Skeletal muscle cell (primary cell): ENCODE measurements at places on chromosomes 6 and 20.

GRCh38 chr6:13841936-13842335, 27.6 kb upstream of the MCUR1 start:
- no peak for DNase-seq

GRCh38 chr6:148293181-148293995, 49.2 kb upstream of the SASH1 start:
- no peak for DNase-seq

DNA sequence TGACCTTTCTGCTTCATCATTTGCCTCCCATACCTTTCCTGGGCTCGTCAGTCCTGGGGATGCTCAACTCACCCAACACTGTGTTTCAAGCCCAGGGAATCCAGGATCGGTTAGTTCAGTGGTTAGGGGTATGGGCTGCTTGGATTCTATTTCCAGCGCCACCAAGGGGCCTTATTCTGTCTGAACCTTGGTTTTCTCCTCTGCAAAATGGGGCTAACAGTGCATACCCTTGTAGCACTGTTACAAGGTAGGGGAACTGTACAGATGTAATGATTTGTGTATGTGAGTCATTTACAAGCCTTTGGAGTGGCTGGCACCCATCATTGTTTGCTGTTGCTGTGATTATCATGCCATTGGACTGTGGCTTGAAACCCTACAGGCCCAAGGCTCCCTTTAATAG, 14.5 kb upstream of the CSNK2A1 start:
- DNase-seq: no peak

- no peak for DNase-seq
These were observed 16.2 kb upstream of the ADRM1 start for GRCh38 chr20:62286493-62287064.

DNA sequence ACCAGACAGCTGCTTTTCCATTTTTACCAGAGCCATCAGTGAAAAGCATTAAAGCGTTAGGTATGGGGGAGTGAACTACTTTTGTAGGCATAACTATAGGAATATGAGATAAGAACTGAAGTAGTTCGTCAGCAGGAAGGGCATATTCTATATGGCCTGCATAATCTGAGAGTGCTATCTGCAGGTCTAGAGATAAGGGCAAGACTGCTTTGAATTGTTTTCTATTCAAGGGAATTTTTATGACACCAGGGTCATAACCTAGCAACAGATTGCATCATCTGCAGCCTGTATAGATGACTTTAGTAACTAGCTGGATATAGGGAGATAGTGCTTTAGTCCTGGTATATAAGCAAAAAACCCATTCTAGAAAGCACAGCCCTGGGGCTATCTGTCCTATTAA, 437.3 kb upstream of the HTR1E start:
- no peak for DNase-seq

DNA sequence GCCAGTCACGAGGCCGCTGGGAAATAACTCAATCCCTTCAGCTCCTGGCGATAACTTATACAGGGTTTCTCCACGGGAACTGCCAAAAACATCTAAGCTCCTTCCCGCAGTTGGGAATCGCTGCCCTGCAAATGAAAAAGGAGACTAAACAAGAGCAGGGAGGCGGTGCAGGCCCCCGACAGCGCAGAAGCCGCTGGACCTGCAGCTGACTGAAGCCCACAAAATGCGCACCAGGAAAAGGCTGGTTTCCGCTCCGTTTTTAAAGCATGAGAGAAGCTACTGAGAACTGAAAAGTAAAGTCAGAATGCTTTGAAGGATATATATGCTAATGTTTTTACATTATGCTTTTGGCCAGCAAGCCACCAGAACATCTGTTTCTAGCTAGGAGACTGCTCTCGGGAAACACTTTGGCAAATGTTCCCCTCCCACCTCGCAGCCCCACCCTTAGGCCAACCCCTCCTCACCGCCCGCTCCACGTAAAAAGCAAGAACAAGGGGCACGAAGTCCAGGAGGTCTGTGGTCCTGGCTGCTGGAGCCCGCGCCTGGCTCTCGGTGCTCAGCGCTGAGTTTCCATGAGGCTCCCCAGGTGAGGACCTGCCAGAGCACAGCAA, 90.5 kb downstream of the SOD2 start:
- no peak for DNase-seq

DNA sequence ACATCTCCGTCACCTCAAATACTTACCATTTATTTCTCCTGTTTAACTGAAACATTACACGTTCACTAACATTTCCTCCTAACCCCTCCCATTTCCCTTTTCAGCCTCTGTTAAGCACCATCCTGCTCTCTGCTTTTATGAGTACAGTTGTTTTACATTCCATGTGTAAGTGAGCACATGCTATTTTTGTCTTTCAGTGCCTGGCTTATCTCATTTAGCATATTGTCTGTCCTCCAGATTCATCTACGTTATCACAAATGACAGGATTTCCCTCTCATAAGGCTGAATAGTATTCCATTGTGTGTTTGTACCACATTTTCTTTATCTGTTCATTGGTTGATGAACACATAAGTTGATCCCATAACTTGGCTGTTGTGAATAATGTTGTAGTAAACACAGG, 22.7 kb downstream of the TAF11 start:
- no peak for DNase-seq

- DNase-seq: no peak
These were observed 174.9 kb downstream of the SMOC2 start for GRCh38 chr6:168615837-168616236.

DNA sequence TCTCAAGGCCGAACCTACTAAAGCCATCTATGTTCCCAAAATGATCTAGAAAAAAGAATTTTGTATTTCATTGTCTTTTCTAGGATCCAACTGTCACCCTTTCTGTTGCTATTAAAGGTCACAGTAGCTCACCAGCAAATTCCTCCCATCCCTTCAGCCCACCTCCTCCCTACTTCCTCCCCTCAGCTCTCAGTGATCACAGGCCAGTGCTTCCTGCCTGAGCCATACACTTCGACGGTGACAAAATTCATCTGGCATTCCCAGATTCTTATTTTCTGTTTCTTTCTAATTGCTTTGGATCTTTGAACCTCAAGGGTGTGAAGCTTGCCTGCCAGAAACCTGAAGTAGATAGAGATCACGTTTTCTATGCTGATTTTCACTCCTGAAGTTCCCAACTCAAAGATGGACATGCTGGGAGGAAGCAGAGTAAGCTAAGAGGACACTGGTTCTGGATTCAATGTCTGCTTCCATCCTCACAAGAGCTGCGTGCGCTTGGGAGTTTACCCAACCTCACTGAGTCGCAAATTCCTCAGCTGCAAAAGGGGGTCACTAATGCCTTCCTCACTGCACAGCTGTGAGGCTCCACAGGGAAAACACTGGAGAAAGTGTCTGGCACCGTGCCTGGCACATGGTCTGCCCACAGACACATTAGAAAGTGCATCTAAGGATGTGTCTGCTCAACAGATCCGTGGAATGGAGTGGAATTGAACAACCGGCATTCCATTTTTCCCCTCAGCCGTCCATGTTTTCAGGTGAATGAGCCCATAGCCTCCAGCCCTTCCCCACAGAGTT, 34.5 kb downstream of the MDGA1 start:
- no peak for DNase-seq

GRCh38 chr6:16582446-16583143, 178.7 kb downstream of the ATXN1 start:
- DNase-seq: no peak

DNA sequence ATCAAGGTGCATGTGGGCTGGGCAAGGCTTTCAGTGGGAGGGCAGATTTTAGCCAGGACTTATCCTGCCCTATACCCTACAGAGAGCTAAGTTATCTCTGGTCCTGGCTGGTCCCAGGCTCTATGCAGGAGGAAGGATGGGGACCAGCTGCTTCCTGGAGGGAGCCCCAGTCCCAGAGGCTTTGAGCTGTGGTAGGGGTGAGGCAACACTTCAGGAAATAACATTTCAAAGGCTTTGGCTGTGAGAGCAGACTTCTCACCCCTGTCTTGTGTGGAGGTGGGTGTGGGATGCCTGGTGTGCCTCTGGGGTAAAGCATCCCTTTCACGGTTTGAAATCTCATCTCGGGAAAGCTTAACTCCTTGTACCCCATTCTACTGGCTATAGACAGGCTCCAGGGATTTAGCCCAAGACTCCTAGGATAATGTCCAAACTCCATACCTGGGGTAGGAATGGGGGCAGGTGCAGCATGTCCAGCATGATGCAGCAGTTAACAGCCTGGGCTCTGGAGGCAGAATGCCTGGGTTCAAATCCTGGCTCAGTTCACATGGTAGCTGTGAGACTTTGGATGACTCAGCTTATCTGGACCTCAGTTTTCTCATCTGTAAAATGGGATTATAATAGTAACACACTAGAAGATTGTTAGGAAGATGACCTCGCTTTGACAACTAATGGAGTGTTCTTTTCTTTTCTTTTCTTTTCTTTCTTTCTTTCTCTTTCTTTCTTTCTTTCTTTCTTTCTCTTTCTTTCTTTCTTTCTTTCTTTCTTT, 27.5 kb upstream of the SIRPA start:
- no peak for DNase-seq

GRCh38 chr6:122657601-122658000, 47.4 kb downstream of the PKIB start:
- no peak for DNase-seq

- no peak for DNase-seq
These were observed 17.6 kb downstream of the NOL4L start for GRCh38 chr20:32567384-32568178.

DNA sequence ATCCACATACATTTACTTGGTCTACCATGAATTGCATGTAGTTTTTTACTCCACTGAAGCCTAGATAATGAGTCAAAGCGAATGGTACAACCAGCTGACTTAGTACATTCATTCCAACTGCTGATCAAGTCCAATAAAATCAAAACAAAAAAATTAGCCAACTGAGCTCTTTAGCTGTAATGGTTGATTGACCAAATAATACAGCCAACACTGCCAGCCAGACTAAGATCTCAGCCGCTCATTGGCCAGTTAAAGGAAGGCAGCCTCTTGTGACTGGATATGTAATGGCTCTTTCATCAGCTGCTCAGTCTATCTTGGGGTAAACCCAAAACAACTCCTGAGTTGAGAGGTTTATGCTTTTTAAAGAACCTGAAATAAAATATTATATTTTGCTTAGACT, 204.3 kb upstream of the RSPO3 start:
- DNase-seq: no peak

DNA sequence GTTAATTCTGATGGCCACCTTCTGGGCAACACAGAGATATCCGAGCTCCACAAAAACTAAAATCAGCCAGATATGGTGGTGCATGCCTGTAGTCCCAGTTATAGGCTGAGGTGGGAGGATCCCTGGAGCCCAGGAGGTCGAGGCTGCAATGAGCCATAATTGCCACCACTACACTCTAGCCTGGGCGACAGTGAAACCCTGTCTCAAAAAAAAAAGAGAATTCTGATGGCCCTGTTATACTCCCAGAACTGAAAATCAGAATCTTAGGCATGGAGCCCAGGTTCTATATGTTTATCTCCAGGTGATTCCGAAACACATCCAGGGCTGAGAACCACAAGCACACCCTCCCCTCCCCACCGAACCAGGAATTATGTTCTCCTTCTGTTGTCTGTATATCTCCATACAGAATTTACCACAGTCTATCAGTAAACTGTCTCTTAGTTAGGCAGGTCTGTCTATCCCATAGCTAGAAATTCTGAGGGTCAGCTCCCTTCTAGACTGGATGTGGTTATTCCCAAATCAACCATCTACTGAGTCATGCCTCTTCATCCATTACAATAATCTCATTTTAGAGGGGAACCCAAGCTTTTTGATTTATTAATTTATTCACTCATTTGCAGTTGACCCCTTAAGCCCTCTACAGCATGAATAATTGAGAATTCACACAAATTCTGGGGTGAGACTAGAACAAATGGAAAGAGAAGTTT, 24.8 kb upstream of the CCND3 start:
- no peak for DNase-seq

- DNase-seq: no peak
These were observed 243.0 kb downstream of the CD83 start for GRCh38 chr6:14360565-14360964.

DNA sequence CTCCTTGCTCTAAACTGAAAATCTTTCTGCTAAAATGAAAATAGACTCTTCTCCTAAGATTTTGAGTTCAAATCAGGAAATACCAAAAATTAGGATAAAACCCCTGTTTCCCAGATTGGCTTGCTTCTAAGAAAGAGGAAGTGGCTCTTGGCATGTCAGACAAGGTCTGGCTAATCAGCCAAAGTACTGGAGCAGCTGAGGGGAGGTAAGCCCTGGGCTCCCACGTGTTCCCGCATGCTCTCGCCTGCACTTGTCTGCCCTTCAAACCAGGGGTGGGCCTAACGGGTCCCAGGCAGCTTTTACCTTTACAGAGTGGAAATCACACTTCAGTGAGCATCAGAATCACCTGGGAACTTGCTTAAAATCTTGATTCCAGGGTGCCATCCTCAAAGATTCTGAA, 43.2 kb upstream of the GABRR1 start:
- DNase-seq: no peak

- peak; percentile 60 for DNase-seq
These were observed 40.1 kb downstream of the VTA1 start for GRCh38 chr6:142187209-142187608.

DNA sequence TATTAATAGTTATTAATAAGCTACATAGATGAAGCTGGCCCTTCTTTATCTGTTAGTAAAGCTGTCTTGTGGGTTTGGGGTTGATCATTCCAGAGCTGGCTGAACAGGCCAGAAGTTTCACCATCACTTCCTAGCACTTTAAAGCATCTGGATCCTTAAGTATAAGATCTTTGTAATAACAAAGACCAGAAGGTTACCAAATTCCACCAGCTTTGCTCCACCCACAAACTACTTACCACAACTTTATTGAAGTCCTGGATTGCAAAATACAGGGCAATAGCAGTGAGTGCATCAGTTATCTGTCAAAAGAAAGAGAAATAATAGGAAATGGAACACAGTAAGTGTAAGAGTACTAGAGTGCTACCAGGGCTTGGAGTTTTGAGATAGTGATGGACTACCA, 33.0 kb downstream of the PIGU start:
- peak; percentile 68 for DNase-seq

GRCh38 chr20:19433371-19434350, 221.2 kb downstream of the SLC24A3 start:
- DNase-seq: no peak
